Activated CD4-positive, alpha-beta T cell treated with anti-CD3 and anti-CD28 coated beads for 48 hours (primary cell): ENCODE measurements at places on chromosomes 4 and X.

- DNase-seq = peak; percentile 73
These were observed 45.8 kb upstream of the CLCN4 start for GRCh38 chrX:10110984-10111363.

- no peak for DNase-seq
These were observed 233.1 kb upstream of the DKK2 start for GRCh38 chr4:107269175-107269574.

GRCh38 chr4:82403725-82404124 lies 26.5 kb downstream of the HNRNPDL start:
- DNase-seq = no peak

- DNase-seq = no peak
These were observed 193.2 kb downstream of the PTTG2 start for GRCh38 chr4:38153387-38153760.

GRCh38 chr4:85496933-85497332 lies 22.0 kb downstream of the ARHGAP24 start:
- DNase-seq = no peak

GRCh38 chrX:55546956-55547355 lies 57.3 kb upstream of the USP51 start:
- DNase-seq = no peak

DNA sequence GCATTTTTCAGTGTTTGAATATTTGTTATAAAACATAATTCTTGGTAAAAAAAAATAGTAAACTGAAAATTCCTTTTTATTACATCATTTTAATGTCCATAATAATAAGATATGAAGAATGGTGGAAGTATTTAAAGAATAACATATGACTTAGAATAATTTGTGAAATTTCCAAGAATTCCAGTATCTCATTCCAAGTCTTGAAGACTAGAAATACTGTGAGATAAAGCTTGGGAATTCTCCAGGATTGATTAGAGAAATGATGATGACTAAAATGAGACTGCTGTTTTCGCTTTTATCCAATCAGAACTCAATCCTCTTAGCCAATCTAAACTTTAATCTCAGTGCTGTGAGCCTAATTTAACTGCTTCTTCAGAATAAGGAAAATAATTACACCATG lies 184.2 kb upstream of the HCCS start:
- DNase-seq = no peak

GRCh38 chrX:130680164-130681035 lies 222.6 kb downstream of the ENOX2 start:
- DNase-seq = no peak

GRCh38 chr4:34619531-34620162 lies 1624.7 kb downstream of the ARAP2 start:
- DNase-seq = no peak

GRCh38 chr4:9861561-9861960 lies 80.1 kb downstream of the DRD5 start:
- no peak for DNase-seq

GRCh38 chrX:36957425-36958328 lies 50.5 kb upstream of the FAM47C start:
- peak; percentile 1 for DNase-seq

DNA sequence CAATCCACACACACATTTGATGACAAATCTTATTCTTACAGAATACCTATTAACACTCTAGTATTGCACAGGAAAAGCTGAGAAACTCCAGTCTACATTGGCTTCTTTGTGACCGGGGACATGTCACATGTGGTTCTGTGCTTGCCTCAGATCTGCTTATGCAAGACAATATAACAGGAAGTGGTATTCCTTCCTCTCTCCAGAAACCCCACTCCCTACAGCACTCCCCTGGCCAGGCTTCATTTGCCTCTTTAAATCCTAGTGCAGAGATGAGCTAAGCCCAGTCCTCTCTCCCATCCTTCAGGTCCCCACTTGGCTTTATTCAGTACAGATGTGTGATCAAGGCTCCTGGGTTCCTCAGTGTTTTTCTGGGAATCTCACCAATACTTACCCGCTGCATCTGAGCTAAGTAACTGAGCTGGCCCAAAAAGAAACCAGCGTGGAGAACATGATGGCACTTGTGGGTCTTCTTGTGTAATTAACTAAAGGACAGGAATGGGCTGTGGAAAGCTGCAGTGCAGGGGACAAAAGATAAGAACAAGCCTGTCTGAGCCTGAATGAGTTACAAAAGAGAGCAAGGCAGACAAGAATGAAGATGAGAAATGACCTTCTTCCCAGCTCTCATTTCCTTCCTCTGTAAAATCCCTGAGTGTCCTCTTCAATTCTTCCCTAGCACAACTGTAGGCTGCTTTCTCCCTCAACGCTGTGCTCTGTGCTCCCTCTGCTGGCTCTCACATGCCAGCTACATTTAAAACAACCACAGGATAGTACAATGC lies 105.6 kb downstream of the HNRNPD start:
- DNase-seq = peak; percentile 51

DNA sequence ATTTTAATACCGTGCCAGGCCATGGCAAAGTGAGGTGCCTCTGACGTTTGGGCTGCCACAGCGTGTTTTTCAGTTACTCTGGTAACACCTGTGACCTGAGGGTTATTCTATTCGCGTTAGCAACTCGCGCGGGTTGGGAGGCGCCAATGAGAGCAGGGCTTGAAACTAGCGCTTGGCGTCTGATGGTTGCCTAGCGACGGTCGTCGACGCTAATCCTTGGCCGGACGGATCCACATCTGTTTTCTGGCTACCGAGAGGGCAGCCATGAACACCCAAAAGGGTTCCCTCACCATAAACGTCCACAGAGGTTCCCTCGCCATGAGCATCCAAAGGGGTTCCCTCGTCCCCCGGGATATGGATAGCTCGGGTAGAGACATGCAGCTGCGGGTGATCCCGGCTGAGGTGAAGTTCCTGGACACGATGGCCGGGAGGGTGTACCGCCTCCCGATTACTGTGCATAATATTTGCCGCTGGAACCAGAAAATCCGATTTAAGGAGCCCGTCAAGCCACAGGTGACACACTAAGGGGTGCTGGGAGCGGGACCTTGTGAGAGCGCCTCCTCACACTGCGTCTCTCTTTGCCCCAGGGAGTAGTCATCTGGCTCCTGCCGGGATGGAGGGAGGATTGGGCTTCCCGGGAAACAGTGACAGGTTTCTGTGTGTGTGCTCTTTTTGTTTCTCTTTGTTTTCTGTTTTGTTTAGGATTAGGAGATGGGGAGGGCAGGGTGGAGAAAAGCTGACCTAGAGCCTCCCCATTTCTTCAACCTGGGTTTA lies at the start of gene CFAP47:
Gene CFAP47 (plus strand): TSS at position 199 of the 774 bp plus-strand sequence. CDS start 66 bp downstream, at position 265.
- DNase-seq = no peak

DNA sequence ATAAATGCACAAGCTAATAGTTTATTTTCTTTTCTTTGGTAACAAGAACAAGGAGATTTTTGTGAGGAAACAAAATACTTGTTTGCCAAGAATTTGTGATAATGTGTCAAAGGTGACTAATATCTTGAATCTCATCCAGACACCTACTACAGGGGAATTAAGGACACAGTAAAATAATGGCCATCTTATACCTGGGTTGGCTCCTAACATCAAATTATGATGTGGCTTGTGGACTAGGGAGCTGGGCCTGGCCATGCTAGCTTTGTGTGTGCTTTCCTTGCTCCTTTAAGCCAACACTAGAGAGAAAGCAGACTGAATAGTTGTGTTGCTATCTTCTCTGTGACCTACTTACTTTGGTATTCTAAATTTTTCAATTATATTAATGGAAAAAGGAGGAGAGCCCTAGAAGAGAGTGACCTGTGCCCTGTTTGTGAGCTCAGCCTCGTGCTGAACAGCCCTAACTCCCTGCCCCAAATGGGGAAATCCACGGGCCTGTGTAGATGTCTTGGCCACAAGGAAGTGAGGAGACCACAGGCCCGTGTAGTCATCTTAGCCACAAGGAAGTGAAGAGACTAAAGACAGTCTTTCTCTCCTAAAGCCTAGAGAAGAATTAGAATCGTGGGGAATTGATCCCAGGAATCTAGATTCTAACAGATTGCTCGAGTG lies 23.3 kb downstream of the ARHGAP24 start:
- DNase-seq = no peak

- DNase-seq = peak; percentile 2
These were observed 6.4 kb upstream of the SMIM9 start for GRCh38 chrX:154840856-154841255.

GRCh38 chr4:171484681-171485080 lies 328.5 kb upstream of the GALNTL6 start:
- no peak for DNase-seq

GRCh38 chr4:15470128-15470475 lies 420 bp downstream of the CC2D2A start:
- no peak for DNase-seq

- DNase-seq = no peak
These were observed 87.2 kb downstream of the HS3ST1 start for GRCh38 chr4:11341337-11342043.

DNA sequence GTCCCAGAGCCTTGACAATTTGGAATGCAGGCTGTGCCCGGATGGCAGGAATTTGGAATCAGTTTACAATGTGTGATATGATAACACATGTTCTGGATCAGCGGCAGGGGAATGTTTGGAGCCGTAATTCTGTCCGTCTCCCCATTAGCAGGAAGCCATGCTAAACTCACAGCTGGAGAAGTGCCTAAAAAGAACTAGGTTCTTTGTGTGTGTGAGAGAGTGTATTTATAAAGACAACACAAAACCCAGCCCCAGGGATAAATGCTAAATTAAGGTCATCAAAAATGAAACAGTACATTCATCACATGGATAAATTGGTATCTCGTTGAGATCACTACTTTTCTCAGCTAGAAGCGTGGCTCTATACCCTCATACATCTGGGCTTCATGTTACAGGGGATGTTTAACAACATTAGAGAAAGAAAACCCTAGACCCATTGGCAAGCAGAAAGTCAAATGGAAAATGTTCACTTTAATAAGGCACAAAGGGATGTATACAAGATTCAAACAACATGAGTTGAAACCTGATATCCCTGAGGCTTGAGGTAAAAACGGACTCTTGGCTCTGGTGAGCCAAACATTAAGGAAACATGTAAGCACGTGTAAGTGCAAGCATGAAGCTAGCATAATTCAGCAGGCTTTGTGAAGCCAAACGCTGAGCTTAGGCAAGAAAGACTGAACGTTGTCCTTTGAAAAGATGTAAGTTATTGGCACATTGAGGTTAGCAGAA lies 18.0 kb upstream of the TMEM131L start:
- DNase-seq = no peak

- DNase-seq = peak; percentile 82
These were observed 99.2 kb downstream of the PSAPL1 start for GRCh38 chr4:7335344-7336066.

DNA sequence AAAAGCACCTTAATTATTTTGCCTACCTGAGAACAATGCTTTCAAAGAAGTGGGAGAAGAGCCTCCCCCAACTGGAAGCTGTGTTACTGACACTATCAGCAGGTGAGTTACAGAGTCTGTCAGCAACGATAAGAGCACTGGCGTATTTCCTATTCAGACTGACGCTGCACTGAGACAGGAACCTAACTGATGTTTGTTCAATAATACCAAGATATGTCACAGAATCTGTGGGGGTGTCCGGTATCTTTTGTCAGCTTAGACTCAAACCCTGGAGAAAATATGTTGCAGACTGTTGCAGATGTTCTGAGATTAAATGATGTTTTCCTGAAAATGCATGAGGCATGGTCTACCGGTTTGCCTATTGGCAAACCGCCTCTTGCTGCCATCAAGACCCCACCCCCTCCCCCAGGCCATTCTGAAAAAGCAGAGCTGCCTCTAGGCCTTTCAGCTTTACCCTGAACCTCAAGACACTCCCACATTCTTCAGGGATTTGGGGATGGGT lies 115.2 kb upstream of the KIT start:
- no peak for DNase-seq

DNA sequence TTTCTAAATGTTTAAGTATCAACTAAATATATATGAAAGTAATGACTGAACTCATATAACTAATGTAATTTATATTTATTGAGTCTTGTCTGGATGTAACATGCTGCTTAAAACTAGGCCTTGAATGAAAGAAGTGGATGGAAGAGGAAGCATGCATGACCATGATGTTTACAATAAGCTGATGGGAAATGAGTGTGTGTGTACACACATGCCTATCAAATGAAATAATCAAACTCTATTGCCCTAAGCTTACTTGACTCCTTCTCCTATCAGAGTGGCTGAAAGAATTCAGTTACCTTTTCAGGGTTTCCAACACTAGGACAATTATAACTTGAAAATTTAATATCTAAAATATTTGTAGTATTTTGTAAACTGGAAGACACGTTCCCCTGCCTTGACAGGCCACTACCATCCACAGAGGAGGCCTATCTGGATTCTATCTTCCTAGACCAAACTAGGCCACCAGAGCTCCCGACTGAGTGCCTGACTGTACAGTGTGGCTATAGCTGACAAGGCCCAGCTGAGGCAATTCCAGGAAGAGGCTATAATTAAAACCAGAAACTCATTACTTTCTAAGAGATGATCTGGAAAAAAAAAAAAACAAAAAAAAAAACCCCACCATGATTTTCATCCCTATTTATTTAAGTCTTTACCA lies 7.6 kb downstream of the ARSJ start:
- DNase-seq = no peak

GRCh38 chr4:182447767-182448280 lies 204.6 kb downstream of the TENM3 start:
- no peak for DNase-seq

DNA sequence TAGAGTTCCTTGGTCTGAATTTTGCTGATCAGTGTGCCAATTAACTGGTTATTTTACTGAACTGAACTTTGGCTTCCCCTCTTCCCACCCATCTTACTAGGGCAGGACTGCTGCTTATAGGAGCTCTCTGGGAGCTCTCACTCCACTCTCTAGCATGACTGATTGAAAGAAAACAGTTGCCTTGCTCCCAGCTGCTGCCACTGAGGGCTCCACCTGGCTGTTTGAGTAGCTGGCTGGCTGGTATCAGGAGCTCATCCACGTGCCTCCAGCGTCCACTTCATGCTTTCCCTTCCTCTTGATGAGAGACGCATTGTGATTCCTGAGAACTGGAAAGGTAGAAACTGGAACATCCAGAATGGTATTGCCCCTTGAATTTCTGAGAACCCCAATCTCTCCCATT lies 73.0 kb upstream of the KLHL13 start:
- no peak for DNase-seq

- no peak for DNase-seq
These were observed 165.5 kb upstream of the PDE5A start for GRCh38 chr4:119794113-119794512.

DNA sequence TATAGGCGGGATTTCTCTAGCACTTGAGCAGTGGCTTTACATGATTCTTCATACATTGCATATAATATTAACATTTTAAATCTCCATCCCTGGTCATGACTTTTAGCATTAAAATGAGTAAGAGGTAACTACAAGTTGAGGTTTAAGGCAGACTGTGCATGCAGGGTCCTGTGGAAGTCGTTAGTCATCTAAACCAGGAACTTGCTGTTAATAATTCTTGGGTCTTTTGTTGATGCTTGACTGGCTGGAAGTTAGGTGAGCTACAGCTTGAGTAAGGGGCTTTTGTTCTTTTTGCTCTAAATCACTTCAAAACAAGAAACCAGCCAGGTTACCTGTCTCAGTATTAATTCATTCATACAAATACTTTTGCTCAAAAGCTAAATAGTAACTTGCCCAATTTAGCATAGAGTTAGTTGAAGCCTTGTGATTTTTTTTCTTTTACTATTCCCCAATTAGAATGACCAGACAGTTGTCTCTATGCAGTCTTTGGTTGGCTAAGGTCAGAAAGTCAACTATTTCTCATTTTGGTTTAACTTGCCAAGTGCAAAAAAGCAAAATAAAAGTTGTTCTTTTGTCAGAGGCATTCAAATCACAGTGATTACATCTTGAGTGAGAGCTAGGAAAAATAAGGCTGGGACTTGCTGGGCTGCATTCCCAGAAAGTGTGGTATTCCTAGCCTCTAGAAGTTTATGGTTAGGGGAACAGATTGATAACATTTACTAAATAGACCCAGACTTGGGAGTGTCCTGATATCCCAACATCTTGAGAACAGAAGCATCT lies 516.9 kb downstream of the PDHA2 start:
- no peak for DNase-seq

- no peak for DNase-seq
These were observed 63.0 kb upstream of the FAM9A start for GRCh38 chrX:8864161-8864560.
